ENCODE measurements at places on chromosomes 5 and 9. TPM values are rescaled to one million over a fixed set of nuclear protein-coding genes. Genes with fewer than 3 reads are reported as not detected.
A peak's percentile ranks its signal among the peaks of the same experiment; 100 is the strongest.

CDC20B gene
- not detected for total RNA-seq

OR5C1 gene
- total RNA-seq: not detected

FAM221B gene
- total RNA-seq: not detected

OR2V2 gene
- not detected for total RNA-seq

CA9 gene
- total RNA-seq: not detected

SEMA5A gene
- 7.9 TPM for total RNA-seq

LHFPL2 gene
- total RNA-seq: 76.0 TPM

INSL4 gene
- not detected for total RNA-seq

DYNC2I2 gene
- total RNA-seq: 9.8 TPM

EPB41L4B gene
- 48.6 TPM for total RNA-seq

NTRK2 gene
- total RNA-seq: 14.4 TPM

DOCK8 gene
- total RNA-seq: 31.0 TPM

TICAM2 gene
- 6.3 TPM for total RNA-seq

LHX6 gene
- 20.9 TPM for total RNA-seq

MELK gene
- 0.77 TPM for total RNA-seq

PCDHAC2 gene
- 1.1 TPM for total RNA-seq

DNA sequence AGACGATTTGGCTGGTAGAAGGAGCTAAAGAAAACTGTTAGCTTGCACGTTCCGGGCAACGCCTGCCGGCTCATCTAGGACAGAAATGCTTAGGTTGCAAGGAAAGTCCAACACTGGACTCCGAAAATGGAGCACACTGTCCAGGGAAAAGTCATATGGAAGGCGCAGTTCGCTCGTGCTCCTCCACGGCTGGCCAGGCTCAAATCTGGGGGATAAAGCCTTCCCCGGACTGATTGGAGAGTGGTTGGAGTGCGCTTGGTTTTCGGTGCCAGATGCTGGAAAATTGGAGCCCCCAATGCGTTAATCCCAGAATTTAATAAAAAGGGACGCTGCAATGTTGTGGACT lies 955 bp downstream of the CDH6 start:
- no peak for DNase-seq

GRCh38 chr5:150544611-150545219 lies 36.8 kb downstream of the NDST1 start:
- no peak for DNase-seq

GRCh38 chr9:38671372-38671731 lies 48.6 kb downstream of the FAM240B start:
- DNase-seq: no peak

DNA sequence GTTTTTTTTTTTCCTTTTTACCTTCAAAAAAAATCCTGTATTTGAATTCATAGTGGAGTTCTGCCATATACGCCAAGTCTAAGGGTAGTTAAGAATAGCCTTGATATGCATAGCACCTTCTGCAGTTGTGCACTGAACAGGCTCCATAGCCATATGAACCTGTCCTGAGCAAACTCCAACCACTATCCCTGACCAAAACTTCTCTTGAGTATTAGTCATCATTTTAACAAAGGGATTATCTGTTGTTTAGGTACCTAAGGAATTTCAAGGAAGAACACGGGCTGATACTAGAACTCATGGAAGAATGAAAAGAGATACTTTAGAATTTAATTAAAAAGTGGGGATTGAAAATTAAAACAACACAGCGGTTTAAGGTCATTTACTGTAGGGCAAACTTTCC lies 1.9 kb upstream of the FBXO38 start:
- DNase-seq: no peak

DNA sequence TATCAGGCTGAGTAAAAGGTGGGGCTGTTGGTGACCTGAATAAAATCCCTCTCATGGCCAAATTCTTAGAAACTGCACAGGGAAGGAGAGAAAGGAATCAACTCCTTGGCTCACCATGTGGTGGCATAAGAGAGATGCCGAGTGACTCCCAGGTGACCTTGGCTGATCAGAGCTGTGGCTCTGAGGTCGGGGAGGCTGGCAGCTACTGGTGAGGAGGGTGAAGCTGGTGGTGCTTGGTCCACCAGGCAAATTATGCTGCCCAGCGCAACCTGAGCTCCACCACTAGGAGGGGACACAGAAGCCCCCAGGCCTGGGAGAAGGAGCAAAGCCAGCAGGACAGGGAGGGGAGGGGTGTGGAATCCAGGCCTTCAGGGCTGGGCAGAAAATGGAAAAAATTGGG lies 111.2 kb upstream of the IL12B start:
- DNase-seq: no peak

- no peak for DNase-seq
Measured at GRCh38 chr5:52943285-52943684, 45.9 kb upstream of the ITGA2 start.

DNA sequence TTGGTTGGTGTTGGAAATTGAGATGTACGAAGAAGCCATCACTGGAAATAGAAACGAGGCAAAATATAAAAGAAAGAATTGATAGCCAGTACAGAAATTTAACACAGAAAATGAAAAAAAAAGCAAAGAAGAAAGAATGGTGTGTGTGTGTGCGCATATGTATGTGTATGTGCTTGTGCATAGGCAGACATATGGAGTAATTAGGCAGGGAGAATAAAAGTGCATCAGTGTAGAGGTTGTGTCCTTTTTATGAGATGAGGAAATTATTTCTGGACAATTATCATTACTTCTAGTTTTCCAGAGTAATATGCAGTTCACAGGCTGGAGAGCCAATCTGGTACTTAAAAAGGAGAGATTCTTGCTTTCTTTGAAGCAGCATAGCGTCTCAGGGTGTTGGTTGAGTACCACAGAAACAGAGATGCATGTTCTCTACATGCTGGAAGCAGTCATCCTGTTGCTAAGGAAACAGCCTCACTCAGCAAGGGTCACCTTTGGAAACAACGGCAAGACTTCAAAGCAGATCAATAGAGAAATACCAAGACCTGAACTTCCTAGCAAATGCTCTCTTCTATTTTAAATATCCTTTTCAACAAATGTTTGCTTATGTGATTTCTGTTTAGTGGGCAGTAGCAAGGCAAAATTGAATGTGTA lies 172.7 kb downstream of the TAF11L14 start:
- DNase-seq: no peak

DNA sequence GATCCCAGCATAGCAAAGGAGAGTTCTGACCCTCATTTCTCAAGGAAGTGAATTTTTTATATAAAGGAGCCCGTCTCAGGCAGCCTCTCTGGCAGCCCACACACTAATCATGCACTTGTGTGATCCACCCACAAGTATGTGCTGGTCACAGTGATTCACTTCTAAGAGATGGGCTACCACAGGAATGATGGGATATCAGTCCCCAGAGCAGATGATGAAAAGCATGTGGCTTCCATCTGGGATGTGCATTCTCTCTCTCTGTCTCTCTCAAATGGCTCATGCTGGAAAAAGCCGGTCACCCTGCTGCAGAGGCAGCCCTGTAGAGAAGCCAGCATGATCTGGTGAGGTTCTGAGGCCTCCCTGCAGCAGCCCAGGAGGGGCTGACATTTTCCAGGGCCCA lies 74.2 kb upstream of the ADCY2 start:
- no peak for DNase-seq

DNA sequence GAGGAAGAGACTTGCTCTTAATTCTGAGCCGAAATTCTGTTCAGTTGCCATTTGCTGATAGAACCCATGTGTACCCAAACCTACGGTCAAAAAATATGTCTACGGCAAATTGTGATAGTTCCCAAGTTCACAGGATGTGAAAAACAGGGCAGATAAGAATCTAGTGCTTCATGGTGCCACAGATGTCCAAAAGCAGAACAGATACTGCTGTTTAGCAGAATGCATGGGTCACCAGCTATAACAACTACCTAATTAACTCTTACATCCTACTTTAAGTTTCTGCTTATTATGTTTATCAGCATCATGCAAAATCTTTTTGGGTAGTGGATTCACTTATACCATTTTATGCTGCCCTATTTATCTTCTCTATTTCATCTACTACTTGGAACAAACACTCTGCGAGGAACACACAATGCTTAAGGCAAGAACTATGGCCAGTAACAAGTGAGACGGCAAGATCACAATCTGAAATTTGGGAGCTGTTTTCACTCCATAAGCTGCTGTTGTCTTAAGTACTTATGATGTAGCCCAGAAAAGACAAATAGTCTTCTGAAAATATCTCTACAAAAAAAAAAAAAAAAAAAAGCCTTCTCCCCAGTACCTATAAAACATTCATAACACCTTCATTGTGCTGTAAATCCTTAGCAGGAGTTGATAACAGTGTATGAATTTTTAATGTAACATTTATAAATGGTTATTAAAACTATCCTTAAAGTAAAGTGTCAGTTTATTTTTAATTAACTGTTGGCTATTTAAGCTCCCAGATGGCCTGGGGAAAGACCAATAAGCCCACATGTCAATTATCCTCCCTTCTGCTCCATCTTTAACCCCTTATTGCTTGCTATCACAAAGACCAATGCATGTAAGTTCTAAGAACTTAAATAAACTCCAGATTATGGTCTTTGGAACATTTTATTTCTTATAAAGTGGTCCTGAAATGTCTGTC lies 232.3 kb downstream of the TLR4 start:
- DNase-seq: no peak

GRCh38 chr9:135478829-135479468 lies 633 bp upstream of the PPP1R26 start:
- DNase-seq: no peak

- DNase-seq: no peak
Measured at GRCh38 chr5:180034564-180034963, 37.0 kb downstream of the RNF130 start.

DNA sequence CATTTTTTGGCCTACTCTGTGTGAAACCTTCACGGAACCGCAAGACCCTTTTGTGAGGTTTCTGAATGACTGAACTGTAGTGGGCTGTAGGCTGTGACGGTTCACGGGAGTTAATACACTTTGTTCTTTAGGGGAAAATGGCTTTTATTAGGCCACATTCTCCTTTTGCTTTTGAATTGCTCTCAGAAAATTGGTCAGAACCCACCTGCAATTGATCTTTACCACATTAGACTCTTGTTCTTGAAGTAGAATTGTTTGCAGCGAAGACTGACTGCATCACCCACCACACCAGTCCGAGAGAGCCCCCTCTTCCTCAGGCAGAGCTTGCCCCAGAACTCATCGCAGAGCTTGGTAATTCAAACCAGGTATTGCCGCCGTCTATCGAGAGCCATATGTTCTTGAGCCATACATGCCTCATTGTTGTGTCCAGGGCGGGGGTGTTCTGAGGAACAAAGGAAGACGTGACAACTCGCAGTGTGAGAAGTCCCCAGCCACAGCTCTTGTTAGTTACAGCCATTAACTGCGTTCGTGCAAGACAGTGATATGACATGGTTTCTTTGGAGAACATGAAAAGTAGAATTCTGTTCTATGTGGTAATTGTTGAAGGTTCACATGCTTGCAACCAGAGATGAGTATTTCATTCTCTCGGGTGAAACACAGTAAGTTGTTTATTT lies 166.4 kb upstream of the OTULINL start:
- no peak for DNase-seq

- DNase-seq: no peak
Measured at GRCh38 chr5:16864631-16865131, 71.4 kb downstream of the MYO10 start.

DNA sequence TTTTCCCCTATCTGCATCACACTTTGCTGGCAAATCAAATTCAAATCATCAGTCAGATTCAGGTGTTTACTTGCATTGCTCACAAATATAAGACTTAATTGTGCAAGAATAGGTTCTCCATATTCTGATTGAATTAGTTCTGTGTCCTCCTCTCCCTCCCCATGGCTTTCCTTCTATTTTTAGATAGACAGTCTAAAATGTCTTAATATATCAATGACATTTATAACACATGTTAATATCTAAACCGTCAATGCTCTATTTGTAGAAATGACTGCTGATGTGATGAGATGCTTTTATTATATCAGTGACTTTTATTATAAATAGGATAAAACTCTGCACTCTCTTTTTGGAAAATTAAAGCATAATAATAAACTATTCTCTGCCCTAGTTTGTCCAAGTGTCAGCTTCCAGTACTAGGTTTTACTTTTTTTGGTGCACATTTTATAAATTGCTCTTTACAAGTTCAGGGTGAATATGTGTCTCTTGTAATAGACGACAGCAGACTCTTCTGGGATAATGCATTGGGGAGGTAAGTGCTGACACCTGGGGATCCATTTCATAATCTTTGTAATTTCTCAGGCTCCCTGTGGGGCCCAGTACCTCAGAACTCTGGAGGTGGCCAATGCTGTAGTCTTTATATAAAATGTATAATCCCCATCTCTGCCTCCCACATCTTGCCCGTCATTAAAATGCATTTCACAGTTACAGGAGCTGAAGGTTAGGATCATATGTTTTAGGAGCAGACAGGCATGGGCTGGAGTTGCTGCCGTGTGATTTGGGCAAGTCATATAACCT lies 321.5 kb downstream of the BRINP1 start:
- DNase-seq: no peak

GRCh38 chr9:36671561-36671960 lies 98.9 kb downstream of the MELK start:
- DNase-seq: no peak

DNA sequence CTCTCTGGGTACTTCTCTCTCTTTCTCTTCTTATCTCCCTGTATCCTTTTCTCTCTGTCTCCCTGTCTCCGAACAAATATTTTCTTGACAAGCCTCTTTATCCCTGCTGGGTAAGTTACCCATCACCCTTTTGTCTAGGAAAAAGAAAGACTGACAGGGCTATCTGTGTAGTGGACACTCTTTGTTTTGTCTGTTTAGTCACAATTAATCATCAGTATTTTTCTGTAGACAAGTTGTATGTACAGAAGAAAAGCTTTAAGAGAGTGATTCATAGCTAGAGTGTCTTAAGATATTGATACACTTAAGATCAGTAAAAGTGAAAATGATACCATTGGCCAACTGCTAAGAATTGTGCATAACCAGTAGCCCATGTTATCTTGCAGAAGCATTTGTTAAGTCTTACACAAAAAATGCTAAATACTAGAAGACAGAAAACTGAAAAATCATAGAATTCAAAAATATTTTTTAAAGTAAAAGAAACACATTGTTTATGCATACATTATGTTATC lies 1043.8 kb upstream of the EDIL3 start:
- no peak for DNase-seq

GRCh38 chr9:37485389-37486255 lies at the start of gene POLR1E:
POLR1E (plus strand) TSS chr9:37485948; CDS start chr9:37486048, 100 bp downstream.
- peak; percentile 99 for DNase-seq

All from mesenteric fat pad (tissue), 1 donor.